Activated T-helper 1 cell treated with anti-CD3 and anti-CD28 coated beads, Interleukin-12 subunit alpha, Interleukin-12 subunit beta, Interleukin-2, Interleukin-4 antibody, amounts not matched to agents 30 ng/mL and 10 ng/mL and 1 ng/mL, durations not matched to agents 14 hours and 24 hours and 36 hours (primary cell): ENCODE measurements at places on chromosomes 3 and 15. TPM values are rescaled to one million over a fixed set of nuclear protein-coding genes. Genes with fewer than 3 reads are reported as not detected.

GRCh38 chr3:59605318-59605717 is 555.5 kb upstream of the CFAP20DC start:
- H3K36me3 ChIP-seq = no peaks in the 10 kb centered on the region
- no peak for DNase-seq
- peaks cover 2% of the 10 kb centered on the region for H3K27me3 ChIP-seq

The SPTSSB gene
- not detected in 2 replicates for total RNA-seq

GRCh38 chr15:46442184-46442583 is 807.4 kb downstream of the SQOR start:
- H3K27me3 ChIP-seq = no peaks in the 10 kb centered on the region
- no peaks in the 10 kb centered on the region for H3K36me3 ChIP-seq
- DNase-seq = no peak
- H3K4me3 ChIP-seq = no peak overlapping the region
- no peaks in the 10 kb centered on the region for H3K4me1 ChIP-seq
- no peak overlapping the region for H3K27ac ChIP-seq

GRCh38 chr15:78216276-78217104 is 17.9 kb downstream of the ACSBG1 start:
- H3K4me3 ChIP-seq = no peak overlapping the region
- no peaks in the 10 kb centered on the region for H3K4me1 ChIP-seq
- H3K27ac ChIP-seq = no peak overlapping the region
- peaks cover 9% of the 10 kb centered on the region for H3K27me3 ChIP-seq

The TICRR gene
- 17.6 and 19.2 TPM in 2 replicates for total RNA-seq

GRCh38 chr3:153210660-153211059 is 48.6 kb downstream of the RAP2B start:
- H3K4me3 ChIP-seq = no peak overlapping the region
- H3K27ac ChIP-seq = no peak overlapping the region
- H3K36me3 ChIP-seq = no peaks in the 10 kb centered on the region
- no peaks in the 10 kb centered on the region for H3K27me3 ChIP-seq

- H3K4me1 ChIP-seq = no peaks in the 10 kb centered on the region
- no peak overlapping the region for H3K27ac ChIP-seq
- no peaks in the 10 kb centered on the region for H3K36me3 ChIP-seq
- peaks cover 1% of the 10 kb centered on the region for H3K27me3 ChIP-seq
- no peak overlapping the region for H3K4me3 ChIP-seq
These were observed 196.7 kb upstream of the WNT5A start for GRCh38 chr3:55683666-55684270.

DNA sequence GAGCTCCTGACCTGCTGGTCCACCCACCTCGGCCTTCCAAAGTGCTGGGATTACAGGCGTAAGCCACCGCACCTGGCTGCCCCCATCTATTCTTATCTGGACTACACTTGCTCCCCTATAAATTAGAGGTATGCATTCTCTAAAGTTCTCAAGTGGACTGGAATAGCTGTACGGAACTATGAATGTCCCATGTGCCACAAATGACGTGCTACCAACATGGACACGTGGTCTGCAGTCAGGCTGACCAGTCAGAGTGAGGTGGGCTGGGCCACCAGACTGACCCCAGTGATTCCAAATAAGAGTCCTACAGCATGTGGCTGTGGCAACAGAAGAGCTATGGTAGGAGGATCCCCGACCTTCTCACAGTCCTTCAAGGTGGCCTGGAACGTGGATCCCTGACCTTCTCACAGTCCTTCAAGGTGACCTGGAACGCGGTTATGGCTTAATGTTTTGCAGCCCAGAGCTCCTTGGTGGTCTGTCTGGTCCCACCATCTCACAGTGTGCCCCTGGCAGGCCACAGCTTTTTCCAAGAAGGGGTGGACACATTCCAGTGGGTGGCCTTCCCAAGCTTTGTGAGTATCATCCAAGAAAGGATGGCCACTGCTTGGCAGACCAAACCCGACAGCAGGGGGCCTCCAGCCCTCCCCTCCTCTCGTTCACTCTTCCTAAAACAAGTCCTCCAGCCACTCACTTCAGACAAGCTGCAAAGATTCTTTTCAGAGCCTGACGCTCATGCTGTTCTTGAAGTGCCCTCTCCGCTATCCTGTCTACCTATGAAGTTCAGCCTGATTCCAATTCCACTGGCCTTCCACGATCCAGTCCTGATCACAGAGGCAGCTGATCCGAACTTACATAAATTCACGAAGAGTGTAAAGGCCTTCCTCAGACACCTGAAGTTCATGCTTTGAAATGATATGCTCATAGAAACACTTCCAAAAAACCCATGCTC is 4.4 kb downstream of the ADAMTS17 start:
- no peaks in the 10 kb centered on the region for H3K36me3 ChIP-seq
- H3K4me3 ChIP-seq = no peak overlapping the region
- peaks cover 33% of the 10 kb centered on the region for H3K27me3 ChIP-seq
- peaks cover 14% of the 10 kb centered on the region for H3K4me1 ChIP-seq
- no peak overlapping the region for H3K27ac ChIP-seq

The ZBBX gene
- total RNA-seq = not detected in 2 replicates

GRCh38 chr3:7536921-7537320 is 676.0 kb downstream of the GRM7 start:
- H3K4me1 ChIP-seq = no peaks in the 10 kb centered on the region
- no peaks in the 10 kb centered on the region for H3K27me3 ChIP-seq
- no peak overlapping the region for H3K4me3 ChIP-seq
- no peak overlapping the region for H3K27ac ChIP-seq
- no peak for DNase-seq

DNA sequence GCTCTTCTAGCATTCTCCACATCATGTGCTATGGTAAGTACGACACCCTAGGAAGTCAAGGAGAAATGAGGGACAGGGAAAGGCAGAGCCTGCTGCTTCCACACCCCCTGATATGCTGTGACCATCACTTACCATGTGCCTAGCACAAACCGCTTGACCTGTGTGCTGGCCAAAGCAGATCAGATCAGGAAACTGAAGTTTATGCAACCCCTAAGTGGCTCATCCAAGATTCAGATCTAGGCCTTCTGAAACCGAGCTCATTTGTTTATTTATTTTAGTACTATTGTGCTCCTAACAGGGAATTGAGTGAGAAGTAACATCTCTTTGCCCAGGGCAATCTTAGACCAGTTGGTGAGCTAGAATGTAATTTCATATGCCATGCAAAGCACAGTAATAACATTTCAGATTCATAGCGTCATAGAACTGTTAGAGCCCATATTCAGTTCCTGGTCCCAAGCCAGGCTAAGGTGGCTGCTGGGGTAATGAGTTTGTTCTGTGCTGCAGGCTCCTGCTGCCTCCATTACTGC is at the start of gene RTP2:
RTP2 (minus strand) TSS at position 51 of the 527 bp plus-strand sequence. CDS start 429 bp downstream, outside the sequence.
- H3K4me3 ChIP-seq = no peak within 1 kb of the TSS
- H3K36me3 ChIP-seq = no peaks in the 10 kb centered on the region
- H3K27ac ChIP-seq = no peak within 1 kb of the TSS
- H3K4me1 ChIP-seq = no peaks in the 10 kb centered on the region
- no peaks in the 10 kb centered on the region for H3K27me3 ChIP-seq

GRCh38 chr3:10753964-10754363 is 62.1 kb upstream of the SLC6A11 start:
- no peak overlapping the region for H3K27ac ChIP-seq
- peak; percentile 15 for DNase-seq
- peaks cover 6% of the 10 kb centered on the region for H3K27me3 ChIP-seq
- H3K4me1 ChIP-seq = peaks cover 6% of the 10 kb centered on the region
- no peak overlapping the region for H3K4me3 ChIP-seq

The SPINT1 gene
- total RNA-seq = 11.0 and 12.4 TPM in 2 replicates

The GREM1 gene
- total RNA-seq = not detected in 2 replicates

The ATXN7 gene
- 40.7 and 48.2 TPM in 2 replicates for total RNA-seq

The MOBP gene
- total RNA-seq = not detected in 2 replicates

GRCh38 chr3:125057186-125057850 is 1.5 kb upstream of the HEG1 start:
- DNase-seq = no peak
- peaks cover 28% of the 10 kb centered on the region for H3K27me3 ChIP-seq
- no peak overlapping the region for H3K27ac ChIP-seq
- H3K4me1 ChIP-seq = peaks cover 27% of the 10 kb centered on the region
- H3K4me3 ChIP-seq = peak overlapping the region; percentile 57

DNA sequence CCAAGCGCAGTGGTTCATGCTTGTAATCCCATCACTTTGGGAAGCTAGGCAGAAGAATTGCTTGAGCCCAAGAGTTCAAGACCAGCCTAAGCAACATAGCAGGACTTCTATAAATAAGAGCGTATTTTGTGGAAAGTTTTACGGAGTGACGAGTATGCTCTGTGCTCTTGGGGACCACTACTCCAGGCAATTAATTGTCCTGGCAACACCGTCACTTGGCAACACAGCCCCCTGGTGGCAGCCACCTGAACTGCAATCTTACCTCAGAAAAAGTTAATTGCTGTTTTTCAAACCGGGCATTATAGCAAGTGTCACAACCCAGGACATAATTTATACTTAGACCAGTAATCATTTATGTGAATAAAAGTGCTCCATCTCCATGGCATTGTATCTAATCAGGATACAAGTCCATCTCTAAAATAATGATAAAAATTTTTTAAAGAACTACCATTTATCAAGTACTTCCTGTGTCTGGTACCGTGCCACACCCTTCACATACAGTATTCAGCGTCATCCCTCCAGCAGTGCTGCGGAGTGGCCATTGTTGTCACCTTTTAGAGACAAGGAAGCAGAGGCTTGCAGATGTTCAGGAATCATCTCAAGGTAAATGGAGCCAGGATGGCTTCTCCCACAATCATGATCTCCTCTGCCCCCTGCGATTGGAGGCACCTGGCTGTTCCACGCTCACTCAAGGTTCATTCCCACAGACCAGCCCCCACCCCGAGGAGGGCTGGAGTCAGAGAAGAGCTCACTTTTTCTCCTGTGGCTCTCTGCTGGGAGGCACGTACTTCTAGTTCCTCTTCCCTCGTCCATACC is 34.5 kb downstream of the PLA2G4D start:
- peak; percentile 52 for DNase-seq
- no peak overlapping the region for H3K4me3 ChIP-seq
- no peak overlapping the region for H3K27ac ChIP-seq
- H3K36me3 ChIP-seq = no peaks in the 10 kb centered on the region

- H3K4me1 ChIP-seq = peaks cover 13% of the 10 kb centered on the region
- DNase-seq = no peak
- no peak overlapping the region for H3K27ac ChIP-seq
- H3K27me3 ChIP-seq = peaks cover 4% of the 10 kb centered on the region
- H3K4me3 ChIP-seq = no peak overlapping the region
These were observed 185.5 kb downstream of the NFKBIZ start for GRCh38 chr3:102034639-102035451.

GRCh38 chr3:64178419-64178818 is 46.8 kb downstream of the PRICKLE2 start:
- H3K27me3 ChIP-seq = peaks cover 2% of the 10 kb centered on the region
- no peak overlapping the region for H3K27ac ChIP-seq
- H3K36me3 ChIP-seq = no peaks in the 10 kb centered on the region
- DNase-seq = no peak
- no peaks in the 10 kb centered on the region for H3K4me1 ChIP-seq

The MEIS2 gene
- not detected in 2 replicates for total RNA-seq

- H3K4me1 ChIP-seq = peaks cover 86% of the 10 kb centered on the region
- H3K36me3 ChIP-seq = no peaks in the 10 kb centered on the region
- DNase-seq = no peak
- H3K27me3 ChIP-seq = no peaks in the 10 kb centered on the region
- peak overlapping the region; percentile 49 for H3K4me3 ChIP-seq
These were observed 43.9 kb downstream of the BHLHE40 start for GRCh38 chr3:5022966-5023776.

GRCh38 chr3:6657591-6657990 is 203.3 kb upstream of the GRM7 start:
- H3K27me3 ChIP-seq = no peaks in the 10 kb centered on the region
- no peak for DNase-seq
- H3K4me1 ChIP-seq = no peaks in the 10 kb centered on the region
- no peak overlapping the region for H3K4me3 ChIP-seq
- no peaks in the 10 kb centered on the region for H3K36me3 ChIP-seq
- H3K27ac ChIP-seq = no peak overlapping the region

- no peak for DNase-seq
- no peaks in the 10 kb centered on the region for H3K4me1 ChIP-seq
- H3K27me3 ChIP-seq = no peaks in the 10 kb centered on the region
- no peaks in the 10 kb centered on the region for H3K36me3 ChIP-seq
- H3K27ac ChIP-seq = no peak overlapping the region
These were observed 120.7 kb upstream of the MDFIC2 start for GRCh38 chr3:70433091-70433490.

The DAZL gene
- total RNA-seq = 0.10 TPM in 2 replicates

The PPP1R14D gene
- not detected in 2 replicates for total RNA-seq

The C3orf20 gene
- 0.26 and 0.32 TPM in 2 replicates for total RNA-seq

DNA sequence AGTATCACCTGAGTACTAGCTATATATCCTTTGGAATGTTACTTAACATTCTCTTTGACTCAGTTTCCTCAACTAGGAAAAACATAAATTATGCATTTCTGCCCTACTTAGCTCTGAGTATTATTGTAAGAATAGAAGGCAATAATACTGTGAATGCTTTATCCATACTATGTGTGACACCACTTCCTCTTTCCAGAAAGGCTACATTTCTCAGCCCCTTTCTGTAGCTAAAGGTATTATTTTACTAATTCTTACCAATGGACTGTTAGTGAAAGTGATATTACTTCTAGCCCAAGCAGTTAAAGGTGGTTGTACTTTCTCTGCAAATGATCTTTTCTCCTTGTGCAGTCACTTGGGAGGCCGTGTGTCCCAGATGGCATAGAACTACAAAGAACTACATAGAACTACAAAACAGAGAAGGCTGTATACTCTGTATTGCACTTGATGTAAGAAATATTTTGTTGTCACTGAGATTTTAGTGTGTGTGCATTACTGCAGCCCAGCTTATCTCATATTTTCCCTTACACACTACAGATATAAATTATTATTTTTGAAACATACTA is 35.1 kb downstream of the MYH15 start:
- H3K4me3 ChIP-seq = no peak overlapping the region
- DNase-seq = no peak
- peaks cover 4% of the 10 kb centered on the region for H3K4me1 ChIP-seq
- no peak overlapping the region for H3K27ac ChIP-seq
- peaks cover 16% of the 10 kb centered on the region for H3K27me3 ChIP-seq

GRCh38 chr15:76209942-76210341 is 101.3 kb downstream of the ETFA start:
- H3K27ac ChIP-seq = no peak overlapping the region
- H3K4me3 ChIP-seq = no peak overlapping the region

- H3K27me3 ChIP-seq = no peaks in the 10 kb centered on the region
- DNase-seq = no peak
- no peaks in the 10 kb centered on the region for H3K36me3 ChIP-seq
- H3K4me3 ChIP-seq = no peak overlapping the region
These were observed 121.9 kb upstream of the TMC3 start for GRCh38 chr15:81495780-81496467.

- no peak overlapping the region for H3K27ac ChIP-seq
- no peak for DNase-seq
- no peak overlapping the region for H3K4me3 ChIP-seq
- H3K4me1 ChIP-seq = no peaks in the 10 kb centered on the region
- no peaks in the 10 kb centered on the region for H3K36me3 ChIP-seq
These were observed 46.7 kb upstream of the PYDC2 start for GRCh38 chr3:191414286-191414685.

- no peaks in the 10 kb centered on the region for H3K36me3 ChIP-seq
- peaks cover 12% of the 10 kb centered on the region for H3K27me3 ChIP-seq
- no peak overlapping the region for H3K27ac ChIP-seq
These were observed 43.8 kb upstream of the FGD5 start for GRCh38 chr3:14775011-14775410.
